Left lung (tissue), 14 donors: ENCODE measurements at places on chromosomes 1 and 21.

- DNase-seq, result peak; percentile 95
Measured at GRCh38 chr1:201495551-201496295, 11.2 kb downstream of the CSRP1 start.

- no peak for DNase-seq
Measured at GRCh38 chr1:23004112-23004511, 11.5 kb downstream of the TEX46 start.

- DNase-seq, result no peak
Measured at GRCh38 chr1:150192012-150192411, 42.3 kb downstream of the PLEKHO1 start.

DNA sequence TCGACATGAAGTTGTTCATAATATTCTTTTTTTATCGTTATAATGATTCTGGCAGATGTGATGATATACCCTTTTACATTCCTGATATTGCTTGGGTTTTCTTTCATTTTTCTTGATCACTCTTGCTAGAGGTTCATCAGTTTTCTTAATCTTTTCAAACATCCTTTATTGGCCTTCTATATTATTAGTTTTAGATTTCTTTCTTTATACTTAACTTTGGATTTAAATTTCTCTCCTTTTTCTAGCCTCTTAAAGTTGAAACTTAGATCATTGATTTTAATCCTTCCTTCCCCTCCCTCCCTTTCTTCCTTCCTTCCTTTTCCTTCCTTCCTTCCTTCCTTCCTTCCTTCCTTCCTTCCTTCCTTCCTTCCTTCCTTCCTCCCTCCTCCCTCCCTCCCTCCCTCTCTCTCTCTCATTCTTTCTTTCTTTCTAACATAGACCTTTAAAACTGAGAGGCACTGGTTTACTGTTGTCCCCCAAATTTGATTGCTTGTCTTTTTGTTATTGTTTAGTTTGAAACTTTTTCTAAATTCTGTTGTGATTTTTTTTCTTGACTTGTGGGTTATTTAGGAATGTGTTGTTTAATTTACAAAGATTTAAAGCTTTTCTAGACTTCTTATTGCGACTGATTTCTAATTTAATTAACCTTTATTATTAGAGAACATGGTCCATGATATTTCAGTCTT is 31.6 kb downstream of the HOOK1 start:
- no peak for DNase-seq

- DNase-seq, result no peak
Measured at GRCh38 chr1:87135329-87135712, 193.4 kb upstream of the LMO4 start.

- DNase-seq, result no peak
Measured at GRCh38 chr1:226309398-226310244, 657 bp upstream of the LIN9 start.

DNA sequence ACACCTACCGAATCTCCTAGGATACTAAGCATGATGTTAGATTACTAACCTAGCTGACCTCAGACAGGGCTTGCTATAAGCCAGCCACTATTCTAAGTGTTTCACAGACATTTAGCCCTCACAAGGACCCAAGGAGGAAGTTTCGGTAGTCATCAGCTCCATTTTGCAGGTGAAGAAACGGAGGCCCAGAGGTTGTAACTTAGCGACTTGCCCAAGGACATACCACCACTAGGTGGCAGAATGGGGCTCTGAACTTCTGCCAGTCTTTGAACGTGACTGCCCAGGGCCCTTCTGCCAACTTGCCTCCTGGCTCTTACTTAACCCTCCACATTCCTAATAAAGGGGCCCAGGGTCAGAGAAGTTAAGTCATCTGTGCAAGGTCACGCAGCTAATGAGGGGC is 283.5 kb downstream of the C1orf94 start:
- peak; percentile 41 for DNase-seq

GRCh38 chr1:94315552-94316116 is 78.2 kb upstream of the ARHGAP29 start:
- no peak for DNase-seq

- no peak for DNase-seq
Measured at GRCh38 chr1:89837036-89837481, 16.2 kb downstream of the LRRC8D start.

DNA sequence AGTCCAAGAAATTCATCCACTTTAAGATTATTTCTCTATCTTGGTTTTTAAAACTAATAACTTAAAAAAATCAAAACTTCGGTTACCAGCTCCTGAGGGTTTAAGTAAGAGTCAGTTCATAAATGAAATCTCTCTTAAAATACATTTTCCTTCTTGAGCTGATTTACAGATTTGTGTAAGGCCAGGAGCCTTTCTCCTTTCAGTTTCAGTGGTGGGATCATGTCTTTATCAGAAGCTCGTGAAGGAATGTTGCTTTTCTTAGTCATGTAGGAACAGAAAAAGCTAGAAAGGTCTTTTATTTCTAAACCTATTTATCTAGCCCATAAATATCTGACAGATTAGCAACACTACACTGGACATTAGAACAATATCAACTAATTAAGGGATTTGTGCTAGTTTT is 390.2 kb downstream of the GPATCH2 start:
- DNase-seq, result no peak

DNA sequence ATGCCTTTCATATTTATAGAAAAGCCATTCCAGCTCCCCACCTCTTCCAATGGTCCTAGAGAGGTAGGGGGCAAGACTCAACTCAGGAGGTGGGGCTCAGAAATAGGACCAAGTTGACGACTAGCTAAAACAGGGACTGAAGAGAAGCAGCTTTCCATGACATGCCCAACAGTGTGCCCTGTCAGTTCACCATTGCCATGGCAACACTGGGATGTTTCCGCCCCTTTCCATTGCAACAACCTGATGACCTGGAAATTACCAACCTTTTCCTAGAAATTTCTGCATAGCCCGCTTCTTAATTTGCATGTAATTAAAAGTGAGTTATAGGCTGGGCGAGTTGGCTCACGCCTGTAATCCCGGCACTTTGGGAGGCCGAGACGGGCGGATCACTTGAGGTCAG is 22.4 kb upstream of the INTS3 start:
- no peak for DNase-seq

GRCh38 chr1:7827126-7827955 is 25.5 kb downstream of the UTS2 start:
- no peak for DNase-seq
